ENCODE measurements at places on chromosomes 6 and 20.
A peak's percentile ranks its signal among the peaks of the same experiment; 100 is the strongest.

DNA sequence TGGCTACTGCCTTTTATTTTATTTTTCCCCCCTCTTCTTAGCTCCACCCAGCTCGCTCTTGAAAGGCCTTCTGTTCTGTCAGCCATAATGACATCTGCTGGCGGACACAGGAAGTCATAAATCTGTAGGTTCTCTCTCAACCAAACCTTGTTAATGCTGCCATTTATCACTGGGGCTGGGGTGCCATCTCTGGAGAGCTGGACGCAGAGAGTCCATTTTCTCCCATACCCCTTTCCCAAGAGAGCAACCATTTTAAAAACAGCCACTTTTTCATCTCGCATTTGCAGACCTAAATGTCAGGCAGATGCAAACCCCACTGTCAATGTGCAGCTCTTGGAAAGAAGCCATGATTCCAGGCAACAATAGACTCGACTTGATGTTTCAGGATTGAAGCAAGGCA lies 13.0 kb upstream of the TSHZ2 start:
- no peak for DNase-seq

- no peak for DNase-seq
Measured at GRCh38 chr20:39813190-39813829, 851.2 kb downstream of the DHX35 start.

DNA sequence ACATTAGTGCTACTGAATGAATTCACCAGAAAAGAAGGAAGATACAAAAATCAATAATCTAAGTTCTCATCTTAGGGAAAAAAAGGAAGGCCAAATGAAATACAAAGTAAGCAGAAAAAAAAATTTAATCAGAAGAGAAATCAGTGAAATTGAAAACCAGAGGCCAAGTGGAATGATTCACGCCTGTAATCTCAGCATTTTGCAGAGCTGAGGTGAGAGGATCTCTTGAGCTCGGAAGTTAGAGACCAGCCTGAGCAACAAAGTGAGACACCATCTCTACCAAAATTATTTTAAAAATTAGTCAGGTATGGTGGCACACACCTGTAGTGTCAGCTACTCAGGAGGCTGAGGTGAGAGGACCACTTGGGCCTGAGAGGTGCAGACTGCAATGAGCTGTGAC lies 21.2 kb upstream of the ASF1A start:
- no peak for DNase-seq

DNA sequence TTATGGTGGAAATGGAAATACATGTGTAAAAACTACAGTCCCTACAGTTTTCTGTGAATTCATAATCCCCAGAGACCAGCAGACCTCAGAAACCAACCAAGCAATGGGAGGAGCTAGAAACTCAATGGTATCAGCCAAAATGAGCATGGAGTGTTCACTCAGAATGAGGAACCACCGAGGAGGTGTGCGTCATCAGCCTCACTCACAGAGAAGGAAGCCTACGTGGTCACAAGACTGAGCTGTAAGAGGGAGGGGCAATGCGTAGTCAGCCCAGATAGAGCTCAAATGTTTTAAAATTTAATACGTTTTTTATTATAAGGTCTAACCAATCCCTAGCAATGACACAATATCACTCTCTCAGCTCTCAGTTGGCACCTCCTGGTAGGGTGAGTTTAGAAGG lies 17.4 kb downstream of the MYLK4 start:
- DNase-seq = peak; percentile 84

DNA sequence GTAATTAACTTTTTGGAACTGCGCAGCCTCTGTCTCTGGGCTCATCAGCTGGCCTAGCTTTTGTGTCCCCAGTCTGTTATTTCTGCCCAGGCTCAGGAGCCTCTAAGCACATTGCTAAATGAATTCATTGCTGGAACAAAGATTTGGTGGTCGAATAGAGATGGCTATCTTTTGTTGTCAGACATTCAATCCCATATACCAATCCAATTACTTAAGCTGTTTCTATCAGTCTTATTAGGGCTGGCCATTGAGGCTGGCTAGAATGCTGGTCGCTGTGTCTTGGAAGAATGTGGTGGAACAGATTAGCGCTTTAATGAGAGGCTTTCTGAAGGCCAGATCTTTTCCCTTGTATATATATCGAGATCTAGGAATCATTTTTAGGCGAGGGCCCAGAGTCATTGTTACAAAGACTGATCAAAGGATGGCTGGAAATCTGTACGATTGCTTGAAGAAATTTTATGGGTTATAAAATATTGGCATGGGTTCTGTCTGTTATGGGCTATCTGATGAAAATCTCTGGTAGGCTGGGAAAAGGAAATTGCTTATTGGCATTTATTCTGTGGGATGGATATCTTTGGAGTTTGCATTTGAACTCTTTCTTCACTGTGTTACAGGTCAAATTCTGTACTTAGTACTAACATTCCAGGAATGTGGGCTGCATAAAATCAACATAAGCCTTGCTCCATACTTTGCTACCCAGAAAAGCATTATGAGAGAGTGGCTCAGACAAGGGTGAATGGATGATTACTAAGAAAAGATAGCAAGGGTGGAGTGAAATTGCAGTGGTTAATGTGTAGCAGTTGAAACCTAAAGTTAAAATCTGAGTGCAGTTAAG lies 34.8 kb upstream of the JAG1 start:
- DNase-seq = no peak

DNA sequence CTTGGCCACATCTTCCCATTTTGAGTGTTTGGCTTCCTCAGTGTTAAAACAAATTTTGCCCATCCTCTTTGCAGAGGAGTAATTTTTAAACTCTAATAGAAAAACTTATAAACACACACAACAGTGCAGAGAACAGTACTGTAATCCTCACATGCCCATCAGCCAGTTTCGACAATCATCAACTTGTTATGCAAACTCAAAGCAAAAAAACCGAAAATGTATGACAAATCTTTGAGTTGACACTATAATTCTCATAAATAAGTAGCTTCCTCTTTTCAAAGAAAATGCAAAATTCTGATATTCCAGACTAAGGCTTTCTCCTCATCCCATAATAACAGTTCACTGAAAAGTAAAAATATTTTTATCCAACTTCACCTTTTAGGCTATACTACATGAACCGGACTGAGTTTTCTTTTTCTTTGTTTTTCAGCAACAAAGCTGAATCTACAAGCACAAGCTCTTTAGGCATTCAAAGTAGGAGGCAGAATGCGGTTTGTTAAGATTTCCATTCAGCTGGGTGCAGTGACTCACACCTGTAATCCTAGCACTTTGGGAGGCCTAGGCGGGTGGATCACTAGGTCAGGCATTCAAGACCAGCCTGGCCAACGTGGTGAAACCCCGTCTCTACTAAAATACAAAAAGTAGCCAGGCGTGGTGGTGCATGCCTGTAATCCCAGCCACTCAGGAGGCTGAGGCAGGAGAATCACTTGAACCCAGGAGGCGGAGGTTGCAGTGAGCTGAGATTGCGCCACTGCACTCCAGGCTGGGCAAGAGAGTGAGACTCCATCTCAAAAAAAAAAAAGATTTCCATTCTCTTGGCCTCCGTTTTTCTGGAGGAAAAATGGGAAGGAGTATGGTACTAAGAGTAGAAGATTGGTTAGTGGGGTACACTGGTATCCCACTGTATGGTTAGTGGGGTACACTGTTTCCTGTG lies 74.8 kb downstream of the GCNT2 start:
- no peak for DNase-seq

DNA sequence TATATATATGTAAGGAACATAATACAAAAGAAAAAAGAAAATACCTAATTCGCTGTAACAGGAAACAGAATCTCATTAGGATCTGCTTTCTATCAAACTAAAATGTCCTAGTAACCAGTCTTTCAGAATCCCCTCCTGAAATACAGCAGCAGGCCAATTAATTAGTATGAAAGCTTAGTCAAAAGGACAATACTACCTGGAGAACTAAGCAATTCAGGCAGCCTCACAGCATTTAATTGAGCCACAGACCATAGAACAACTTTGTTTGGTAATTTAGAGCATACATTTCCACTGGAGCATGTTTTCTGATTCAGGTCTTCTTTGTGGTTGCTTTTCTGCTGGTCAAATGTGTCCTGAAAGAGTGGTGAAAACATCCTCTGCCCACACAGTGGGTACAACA lies 516.0 kb downstream of the LMBRD1 start:
- DNase-seq = no peak
